ENCODE measurements at places on chromosomes 2 and 18.

DNA sequence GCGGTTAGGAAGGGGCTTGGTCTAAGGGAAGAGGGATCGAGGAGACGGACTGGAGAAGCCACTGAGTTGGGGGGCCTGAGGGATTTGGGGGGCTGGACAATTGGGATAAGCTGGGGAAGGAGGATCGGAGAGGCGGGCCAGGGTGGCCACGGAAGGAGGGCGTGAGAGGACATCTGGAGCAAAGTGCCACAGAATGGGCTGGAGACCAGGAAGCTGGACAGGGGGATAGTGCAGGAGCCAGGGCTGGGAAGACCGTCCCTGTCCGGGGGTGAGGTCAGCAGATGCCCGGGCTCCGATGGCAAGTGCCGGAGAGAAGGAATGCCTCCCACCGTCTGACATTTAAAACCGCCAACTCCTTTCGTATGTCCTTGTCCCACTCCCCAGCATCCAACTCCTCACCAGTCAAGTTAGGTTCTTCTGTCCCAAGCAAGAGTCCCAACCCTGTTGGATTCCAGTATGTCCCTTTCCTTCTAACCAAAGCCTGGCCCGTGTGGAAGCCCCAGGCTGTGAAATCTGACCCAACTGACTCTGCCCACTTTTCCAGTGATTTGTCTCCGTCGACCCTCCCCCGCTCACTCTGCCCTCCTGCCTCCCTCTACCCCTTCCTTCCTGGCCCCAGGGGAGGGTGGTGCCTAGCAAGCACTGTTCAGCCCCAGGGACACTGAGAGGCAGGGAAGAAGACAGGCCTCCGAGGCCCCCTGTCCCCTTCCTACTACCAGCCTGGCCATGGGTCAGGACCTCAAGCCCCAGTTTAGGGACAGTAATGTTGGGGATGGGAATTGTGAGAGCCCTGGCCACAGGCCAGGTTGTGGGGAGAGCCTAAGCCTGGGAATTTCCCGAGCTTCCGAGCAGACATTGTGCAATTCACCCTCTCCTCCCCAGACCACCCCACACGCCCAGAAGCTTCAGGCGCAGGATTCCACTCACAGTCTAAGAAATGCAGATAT is 31.5 kb upstream of the TMBIM1 start:
- DNase-seq = no peak

DNA sequence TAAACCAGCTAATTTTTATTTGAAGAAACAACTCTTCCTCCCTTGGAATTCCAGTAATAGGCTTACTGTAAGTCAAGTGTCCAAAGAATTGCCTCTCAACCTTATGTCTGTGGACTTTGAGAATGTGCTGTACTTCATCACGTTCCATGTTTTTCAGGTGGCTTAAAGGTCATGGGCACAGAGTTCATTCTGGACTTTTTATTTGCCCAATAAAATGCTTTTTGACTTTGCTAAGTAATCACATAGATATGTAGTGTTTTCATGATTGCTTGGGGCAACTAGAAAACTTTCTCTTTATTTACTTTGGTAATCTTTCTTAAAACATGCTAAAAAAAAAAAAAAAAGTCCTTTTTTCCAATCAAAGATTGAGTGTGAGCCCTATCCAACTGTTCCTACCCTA is 10.4 kb upstream of the DNAH7 start:
- no peak for DNase-seq

GRCh38 chr2:79723830-79724229 is 211.0 kb downstream of the CTNNA2 start:
- DNase-seq = no peak

- no peak for DNase-seq
Measured at GRCh38 chr2:109692013-109692743, 78.0 kb downstream of the SOWAHC start.

DNA sequence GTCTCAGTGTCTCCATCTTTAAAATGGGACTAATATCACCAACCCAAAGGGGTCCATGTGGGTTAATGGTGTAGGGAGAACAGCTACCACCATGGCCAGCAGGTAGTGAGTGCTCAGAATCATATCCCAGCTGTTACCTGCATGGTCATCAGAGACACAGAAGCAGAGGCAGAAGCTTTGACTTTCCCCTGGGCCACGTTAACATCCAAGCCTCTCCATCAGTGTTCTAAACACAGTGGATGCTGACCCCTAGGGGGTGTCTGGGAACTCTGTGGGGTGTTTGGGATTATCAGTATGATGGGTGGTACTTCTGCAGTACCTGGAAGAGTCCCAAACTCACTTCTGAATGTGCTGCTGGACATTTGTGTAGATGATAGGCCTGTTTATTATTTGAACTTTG is 93.6 kb downstream of the GYPC start:
- no peak for DNase-seq
